ENCODE measurements at places on chromosomes 1 and 21.

DNA sequence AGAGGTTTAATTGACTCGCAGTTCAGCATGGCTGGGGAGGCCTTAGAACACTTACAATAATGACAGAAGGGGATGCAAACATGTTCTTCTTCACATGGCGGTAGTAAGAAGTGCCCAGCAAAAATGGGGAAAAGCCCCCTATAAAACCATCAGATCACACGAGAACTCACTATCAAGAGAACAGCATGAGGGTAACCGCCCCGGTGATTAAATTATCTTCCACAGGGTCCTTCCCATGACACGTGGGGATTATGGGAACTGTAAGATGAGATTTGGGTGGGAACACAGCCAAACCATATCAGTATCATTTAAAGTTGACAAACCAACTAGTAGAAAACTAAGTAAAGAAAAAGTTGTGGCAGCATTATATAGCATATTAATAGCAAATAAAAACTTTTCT, 71.3 kb upstream of the DNAJC6 start:
- no peak for DNase-seq

DNA sequence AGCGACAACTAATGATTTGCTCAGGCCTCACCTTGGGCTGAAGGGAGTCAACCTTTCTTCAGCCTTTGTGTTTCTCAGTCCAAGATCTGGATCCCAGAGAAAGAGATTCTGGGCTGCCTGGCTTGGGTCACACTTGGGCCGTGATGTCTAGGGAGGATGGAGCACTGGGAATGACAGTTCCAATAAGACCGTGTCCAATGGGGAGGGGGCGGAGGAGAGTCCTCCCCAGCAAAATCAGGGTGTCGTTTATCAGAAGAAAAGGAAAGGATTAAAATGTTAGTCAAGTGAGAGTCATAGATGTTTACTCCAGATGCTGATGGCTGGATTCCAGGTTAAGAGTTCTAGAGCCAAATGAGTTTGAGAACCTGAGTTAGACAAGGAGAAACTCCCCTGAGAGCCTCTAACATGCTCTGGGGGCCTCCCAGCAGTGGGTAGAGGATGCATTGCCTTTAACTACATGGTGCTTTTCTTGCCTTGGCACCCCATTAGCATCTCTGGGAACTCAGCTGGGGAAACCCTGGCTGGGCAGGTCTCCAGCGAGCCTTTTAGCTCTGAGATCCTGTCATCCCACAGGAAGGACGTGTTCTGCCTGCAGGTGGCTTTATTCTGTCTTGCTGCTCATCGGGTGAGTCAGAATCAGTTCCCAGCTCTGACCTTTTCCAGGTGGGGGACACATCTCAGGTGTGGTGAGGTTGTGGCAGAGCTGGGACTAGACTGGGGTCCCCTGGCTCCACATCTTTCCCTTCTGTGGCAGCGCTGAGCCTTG, 22.2 kb downstream of the NIPAL3 start:
- no peak for DNase-seq

DNA sequence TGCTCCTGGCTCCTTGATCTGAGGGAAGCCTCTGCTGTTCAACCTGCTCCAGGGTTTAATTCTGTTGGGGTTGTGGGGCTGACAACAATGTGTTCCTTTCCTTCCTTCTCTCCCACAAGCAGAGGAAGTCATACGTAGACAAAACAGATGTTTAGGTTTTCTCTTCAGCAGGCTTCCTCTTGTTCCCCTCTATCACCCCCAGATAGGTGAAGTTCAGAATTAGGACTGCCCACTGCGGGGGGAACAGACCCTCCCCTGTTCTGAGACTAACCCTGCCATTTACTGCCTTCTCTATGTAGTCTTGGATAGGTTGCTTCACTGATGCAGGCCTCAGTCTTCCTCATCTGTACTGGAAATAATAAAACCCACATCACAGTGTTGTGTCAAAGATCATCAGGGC, 30.0 kb upstream of the NRDC start:
- no peak for DNase-seq

DNA sequence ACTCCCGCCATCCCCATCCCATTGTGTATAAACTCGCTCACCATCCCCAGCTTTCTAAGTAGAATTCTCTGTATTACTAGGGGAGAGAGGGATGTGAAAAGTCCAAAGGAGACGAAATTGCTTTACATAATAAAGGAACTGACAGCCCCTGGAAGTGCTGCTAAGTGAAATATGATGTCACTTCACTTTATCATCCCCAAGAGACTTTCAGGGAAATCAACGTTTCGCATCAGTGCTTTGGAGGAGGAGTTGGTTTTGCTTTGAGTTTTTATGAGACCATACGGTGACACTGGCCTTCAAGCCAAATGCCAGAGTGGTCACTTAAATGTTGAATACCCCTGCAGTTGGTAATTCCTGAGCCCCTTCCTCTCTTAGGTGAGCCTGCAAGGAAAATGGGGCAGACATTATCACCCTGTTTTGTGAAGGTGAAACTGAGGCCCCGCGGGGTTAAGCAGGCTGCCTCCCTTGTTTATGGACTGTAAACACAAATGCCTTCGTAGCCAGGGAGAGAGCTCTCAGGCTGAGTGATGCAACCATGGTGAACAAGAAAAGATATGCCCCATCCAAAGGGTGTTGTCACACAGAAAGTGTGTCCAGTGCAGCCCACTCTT, 58.4 kb upstream of the KAZN start:
- DNase-seq: no peak

- no peak for DNase-seq
These were observed 19.8 kb upstream of the C1orf21 start for GRCh38 chr1:184366997-184367396.

GRCh38 chr1:231108516-231109302, 53.1 kb upstream of the TRIM67 start:
- DNase-seq: no peak

GRCh38 chr21:43266534-43266933, 97.7 kb downstream of the CRYAA start:
- no peak for DNase-seq

- no peak for DNase-seq
These were observed 209.2 kb upstream of the PTGFR start for GRCh38 chr1:78281580-78281979.

DNA sequence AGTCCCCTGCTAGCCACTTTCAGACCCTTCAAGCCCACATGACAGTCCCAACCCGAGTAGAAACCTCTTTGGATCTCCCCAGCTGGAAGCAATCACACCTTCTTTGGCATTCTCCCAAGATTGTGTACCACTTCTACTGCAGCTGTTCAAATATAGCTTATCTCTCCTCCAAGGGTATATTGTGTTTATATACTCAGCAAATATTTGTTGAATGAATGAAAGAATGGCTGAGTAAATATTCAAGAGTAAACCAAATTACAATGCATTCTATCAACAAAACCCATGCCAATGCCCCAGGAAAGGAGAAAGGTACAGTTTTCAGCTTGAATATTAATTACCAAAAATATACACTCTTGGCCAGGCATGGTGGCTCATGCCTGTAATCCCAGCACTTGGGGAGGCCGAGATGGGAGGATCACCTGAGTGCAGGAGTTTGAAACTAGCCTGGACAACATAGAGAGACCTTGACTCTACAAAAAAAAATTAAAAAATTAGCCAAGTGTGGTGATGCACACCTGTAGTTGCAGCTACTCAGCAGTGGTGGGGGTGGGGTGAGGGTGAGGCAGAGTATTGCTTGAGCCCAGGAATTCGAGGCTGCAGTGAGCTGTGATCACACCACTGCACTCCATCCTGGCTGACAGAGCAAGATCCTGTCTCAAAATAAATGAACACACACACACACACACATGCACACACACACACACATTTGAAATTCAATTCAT, 68.5 kb downstream of the NIBAN1 start:
- DNase-seq: no peak

DNA sequence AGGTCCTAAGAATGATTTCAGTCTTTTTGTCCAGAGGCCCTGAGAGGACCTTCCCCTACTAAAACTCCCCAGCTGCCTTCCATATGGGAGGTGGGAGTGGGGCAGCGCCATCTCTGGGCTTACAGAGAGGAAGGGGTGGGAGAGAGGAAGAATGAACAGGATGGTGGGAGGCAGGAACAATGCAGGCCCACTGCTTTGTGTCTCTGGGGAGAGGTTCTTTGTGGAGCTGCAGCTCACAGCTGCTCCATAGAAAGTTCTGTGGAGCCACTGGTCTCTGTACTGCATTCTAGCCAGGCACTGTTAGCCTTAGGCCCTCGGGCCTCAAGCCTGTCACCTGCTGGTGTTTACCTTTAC, 43.6 kb upstream of the A3GALT2 start:
- DNase-seq: no peak

GRCh38 chr1:67408148-67408547, 22.1 kb downstream of the SERBP1 start:
- no peak for DNase-seq

GRCh38 chr1:152349611-152350010, 10.2 kb downstream of the FLG2 start:
- DNase-seq: no peak
